ENCODE measurements at places on chromosomes 7 and 10.

DNA sequence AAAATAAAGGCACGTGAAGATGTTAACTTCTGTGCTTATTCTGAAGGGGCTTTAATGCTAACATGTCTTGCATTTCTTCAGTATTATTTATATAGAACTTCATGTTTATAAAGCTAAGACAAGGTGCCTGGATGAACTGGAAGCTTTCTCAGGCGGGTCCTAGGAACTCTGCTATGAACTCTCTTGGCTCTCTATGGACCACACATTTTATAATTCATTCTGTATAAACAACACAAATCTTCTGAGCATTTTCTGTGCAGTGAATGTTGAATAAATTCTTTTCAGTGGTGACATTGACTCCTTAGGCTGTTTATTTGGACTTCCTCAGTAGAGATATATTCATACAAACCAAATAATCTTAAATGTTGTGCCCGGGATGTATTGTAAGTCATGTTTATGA is 79.6 kb downstream of the TRIL start:
- no peak for DNase-seq

- no peak for DNase-seq
These were observed 208.6 kb downstream of the ZNF365 start for GRCh38 chr10:62582804-62583208.

DNA sequence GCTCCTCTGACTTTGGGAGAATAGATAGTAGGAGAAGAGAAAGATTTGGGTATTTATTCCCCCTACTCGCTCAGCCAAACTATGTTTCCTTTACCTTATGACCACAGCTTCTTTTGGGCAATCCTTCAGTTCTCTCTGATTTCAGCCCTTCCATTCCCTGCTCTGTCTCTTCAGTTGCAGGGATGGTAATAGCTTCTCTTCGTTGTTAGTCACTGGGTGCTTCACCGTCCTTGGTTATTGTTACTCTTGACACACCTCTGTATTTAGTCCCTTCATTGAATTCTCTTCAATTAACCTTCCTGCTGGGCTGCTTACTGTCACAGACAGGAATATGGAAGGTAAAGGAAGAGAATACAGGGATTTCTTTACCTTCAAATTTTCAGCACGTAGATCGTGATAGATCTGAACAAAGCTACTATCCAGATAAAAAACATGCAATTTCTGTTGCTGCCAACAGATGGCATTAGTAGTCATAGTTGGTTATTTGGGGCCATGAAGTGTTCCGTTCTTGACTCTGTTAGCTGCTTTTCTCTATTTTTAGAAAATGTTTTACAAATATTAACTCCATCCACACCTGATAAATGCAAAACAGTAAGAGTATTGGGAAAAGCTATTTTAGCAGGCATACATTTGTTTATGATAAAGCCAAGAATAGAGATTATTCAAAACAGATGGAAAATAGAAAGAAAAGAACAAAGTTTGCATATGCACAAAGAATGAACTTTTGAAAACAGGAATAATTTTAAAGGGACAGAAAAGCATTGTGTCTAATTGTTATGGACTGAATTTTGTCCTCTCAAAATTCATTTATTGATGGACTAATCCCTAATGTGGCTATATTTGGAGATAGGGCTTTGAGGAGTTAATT is 14.0 kb upstream of the PTTG1IP2 start:
- DNase-seq: peak; percentile 57

DNA sequence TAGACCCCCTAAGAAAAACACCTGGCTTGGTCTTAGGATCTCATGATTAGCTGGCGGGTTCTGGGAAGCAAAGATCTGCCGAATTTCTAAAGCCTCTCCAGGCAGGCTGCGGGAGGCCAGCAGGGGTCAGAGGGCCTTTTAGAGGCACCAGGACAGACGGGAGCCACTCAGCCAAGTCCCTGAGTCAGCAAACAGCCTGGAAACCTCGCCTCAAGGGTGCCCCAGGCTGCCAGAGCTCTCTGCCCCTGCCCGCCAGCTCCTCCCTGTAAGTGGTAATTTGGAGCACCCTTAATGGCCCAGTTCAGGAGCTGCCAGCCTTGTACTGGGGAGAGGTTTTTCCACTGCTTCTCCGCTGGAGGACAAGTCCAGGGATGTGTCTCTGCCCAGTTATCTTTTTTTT is 88.7 kb downstream of the HIP1 start:
- no peak for DNase-seq

GRCh38 chr7:130426564-130426963 is 14.3 kb downstream of the CEP41 start:
- DNase-seq: no peak

DNA sequence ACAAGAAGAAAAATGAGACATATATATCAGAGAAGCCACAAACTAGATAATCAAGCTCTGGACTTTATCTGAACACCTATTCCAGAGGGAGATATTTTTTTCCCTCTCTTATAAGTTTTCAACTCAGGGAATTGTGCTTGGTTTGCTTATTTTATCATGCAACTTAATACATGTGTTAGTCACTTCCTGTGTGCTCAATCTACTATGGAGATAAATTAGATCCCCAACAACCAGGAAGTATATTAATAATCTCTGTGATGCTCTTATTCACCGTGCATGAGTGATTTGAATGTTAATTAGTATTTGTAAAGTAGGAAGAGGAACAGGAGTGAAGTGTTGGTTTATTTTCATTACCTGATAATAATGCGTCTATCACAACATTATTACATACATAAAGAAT is 38.8 kb upstream of the ZNF365 start:
- no peak for DNase-seq

DNA sequence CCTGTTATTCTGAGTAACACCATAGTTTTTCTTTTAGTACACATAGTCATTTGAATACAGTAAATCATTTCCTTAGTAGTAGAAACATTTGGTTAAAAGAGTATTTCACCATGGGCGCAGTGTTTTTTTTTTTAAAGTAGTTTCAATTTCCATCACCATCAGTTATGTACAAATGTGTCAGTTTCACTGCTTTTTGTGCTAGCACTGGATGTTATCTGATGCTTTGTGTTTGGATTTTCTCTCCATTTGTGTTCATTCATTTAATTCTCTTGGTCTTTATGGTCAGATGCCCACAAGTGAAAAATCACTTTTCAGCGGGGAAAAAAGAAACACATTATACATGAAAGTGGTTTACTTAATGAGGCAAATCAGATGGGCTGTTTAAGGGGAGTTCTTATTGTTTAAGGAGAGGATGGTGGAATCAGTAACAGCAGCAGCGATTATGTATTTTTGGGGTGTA is 16.0 kb upstream of the HK1 start:
- DNase-seq: peak; percentile 1

GRCh38 chr10:78279756-78280155 is 246.1 kb downstream of the RPS24 start:
- no peak for DNase-seq

Measured in CD4-positive, alpha-beta T cell treated with Interleukin-2 at 100 ng/mL for 4 hours (primary cell).